GM12878 (cell line): ENCODE measurements at places on chromosomes 7 and 10.

DNA sequence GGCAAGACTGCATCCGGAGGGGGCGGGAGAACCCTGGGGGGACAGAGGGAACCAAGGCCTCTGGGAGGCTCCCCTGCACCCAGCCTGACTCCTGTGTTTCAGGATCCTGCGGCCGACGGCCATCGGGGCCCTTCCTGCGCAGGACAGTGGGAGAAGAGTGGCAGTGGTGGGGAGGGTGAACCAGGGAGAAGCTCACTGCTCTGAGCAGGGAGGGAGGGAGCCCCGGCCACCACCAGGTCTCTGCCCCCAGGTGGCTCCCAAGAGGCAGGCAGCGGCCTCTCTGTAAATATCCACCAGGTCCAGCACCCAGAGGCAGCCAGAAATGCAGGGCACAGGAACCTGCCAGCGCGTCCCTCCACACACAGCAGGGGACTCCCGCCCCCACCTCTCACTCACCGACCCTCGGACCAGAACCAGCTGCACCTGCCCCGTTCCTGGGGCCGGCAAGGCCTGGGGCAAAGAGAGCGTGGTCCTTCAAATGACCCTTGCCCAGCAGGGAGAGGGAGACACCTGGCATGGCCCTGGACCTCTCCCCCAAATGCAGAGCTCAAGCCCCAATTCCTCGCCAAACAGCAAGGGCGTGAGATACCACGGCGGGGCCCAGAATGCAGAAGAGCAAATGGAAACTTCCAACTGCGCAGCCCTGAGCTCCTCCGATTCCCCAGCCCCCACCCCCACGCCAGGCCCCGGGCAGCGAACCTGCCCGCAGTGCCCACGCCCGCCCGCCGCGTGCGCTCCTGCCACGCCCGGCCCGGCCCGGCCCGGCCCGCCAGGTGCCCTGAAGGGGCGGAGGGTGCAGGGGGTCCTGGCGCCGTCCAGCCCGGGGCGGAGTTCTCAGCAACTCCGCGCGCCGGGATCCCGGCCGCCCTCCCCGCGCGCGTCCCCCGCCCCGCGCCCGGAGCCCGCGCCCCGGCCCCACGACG, 805 bp downstream of the RASGEF1A start:
- no peak for DNase-seq

DNA sequence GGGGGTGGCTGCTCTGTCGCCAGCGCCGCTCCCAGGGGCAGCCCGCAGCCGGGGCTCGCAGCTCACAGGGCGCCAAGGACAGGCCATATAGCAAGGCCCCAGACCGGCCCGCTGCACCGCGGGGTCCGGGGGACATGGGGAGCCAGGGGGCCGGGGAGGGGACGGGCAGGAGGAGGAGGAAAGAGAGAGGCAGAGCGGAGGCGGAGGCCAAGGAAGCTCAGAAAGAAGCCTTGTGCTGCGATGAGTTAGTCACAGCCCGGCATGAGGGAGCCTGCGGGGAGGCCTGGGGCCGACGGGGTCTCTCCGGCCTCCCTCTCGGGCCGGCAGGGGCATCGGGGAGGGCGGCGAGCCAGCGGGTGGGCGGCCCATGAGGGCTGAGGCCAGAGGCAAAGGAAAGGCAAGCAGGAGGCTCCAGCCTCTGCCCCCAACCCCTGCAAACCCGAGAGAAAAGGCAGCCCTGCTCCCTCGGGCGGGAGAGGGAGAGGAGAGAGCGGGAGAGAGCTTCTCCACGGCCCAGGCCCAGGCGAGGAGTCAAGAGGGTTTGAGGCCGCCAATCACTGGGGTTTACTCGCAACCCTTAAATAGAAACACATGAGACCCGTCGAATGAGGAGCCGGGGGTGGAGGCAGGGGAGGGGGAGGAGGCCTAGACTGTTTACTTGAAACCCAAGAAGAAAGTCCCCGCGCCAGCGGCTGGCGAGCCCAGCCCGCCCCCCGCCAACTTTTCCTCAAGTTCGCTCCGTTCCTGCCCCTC, 167.9 kb downstream of the NEURL1 start:
- no peak for DNase-seq

- no peak for DNase-seq
These were observed 368.4 kb downstream of the ARL4A start for GRCh38 chr7:13055732-13056368.

DNA sequence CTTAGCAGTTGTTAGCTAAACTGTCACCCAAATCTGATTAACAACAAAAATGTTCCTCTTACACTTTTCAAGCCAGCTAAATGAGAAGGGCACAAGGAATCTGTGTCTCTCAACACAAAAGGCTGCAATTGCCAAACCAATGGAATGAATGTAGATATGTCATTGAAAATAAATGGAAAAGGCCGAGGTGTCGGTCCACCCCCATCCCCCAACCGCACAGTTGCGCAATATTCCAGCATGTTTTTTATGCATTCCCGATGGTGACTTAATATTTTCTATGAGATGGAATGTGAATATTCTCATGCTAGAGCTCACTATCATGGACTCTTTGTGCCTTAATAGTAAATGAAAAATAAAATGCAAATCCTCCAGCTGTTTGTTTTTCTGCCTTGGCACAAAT, 181.6 kb upstream of the LRGUK start:
- DNase-seq: no peak

DNA sequence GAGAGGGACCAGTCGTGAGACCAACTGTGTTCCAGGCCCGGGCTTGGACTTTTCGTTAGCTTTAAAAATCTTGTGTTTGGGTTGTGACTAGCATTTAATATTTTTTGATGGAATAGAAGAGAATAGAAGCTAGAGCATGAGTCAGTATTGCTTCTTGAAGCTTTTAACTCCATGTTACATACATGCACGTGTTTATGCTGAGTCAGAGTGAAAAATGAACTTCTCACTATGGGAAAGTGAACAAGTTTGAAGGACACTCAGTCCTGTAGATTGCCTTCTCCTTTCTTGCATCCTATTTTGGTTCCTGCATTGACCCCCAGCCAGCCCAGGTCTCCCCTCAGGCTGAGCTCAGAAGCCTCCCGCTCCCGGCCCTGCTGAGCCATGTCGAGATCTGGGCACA, 31.8 kb downstream of the GHRHR start:
- no peak for DNase-seq
